HuH-7.5 (cell line): ENCODE measurements at places on chromosomes 16 and 17.

DNA sequence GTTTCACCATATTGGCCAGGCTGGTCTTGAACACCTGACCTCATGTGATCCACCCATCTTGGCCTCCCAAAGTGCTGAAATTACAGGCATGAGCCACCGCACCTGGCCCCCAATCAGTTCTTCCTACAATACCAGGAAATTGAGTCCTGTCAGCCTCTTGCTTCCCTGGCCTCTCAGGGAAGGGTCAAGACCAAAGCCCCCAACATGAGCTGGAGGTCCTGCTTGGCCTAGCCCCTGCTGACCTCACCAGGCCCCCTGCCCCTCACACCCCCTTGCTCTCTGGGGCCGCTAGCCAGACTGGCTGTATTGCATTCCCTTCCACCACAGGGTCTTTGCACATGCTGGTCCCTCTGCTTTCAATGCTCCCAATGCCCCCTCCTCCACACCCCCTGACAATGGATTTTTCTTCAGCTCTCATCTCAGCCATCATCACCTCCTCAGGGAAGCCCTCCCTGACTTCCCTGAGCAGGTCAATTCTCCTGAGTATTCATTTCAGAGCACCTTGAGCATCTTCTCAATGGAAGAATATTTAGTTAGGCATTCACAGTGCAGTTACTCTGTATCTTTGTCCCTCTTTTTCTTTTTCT, 24.1 kb downstream of the IGFBP4 start:
- DNase-seq: no peak

GRCh38 chr17:14197057-14197456, 39.6 kb downstream of the CDRT15 start:
- no peak for DNase-seq

GRCh38 chr16:68920349-68920748, 77.0 kb downstream of the TANGO6 start:
- no peak for DNase-seq

DNA sequence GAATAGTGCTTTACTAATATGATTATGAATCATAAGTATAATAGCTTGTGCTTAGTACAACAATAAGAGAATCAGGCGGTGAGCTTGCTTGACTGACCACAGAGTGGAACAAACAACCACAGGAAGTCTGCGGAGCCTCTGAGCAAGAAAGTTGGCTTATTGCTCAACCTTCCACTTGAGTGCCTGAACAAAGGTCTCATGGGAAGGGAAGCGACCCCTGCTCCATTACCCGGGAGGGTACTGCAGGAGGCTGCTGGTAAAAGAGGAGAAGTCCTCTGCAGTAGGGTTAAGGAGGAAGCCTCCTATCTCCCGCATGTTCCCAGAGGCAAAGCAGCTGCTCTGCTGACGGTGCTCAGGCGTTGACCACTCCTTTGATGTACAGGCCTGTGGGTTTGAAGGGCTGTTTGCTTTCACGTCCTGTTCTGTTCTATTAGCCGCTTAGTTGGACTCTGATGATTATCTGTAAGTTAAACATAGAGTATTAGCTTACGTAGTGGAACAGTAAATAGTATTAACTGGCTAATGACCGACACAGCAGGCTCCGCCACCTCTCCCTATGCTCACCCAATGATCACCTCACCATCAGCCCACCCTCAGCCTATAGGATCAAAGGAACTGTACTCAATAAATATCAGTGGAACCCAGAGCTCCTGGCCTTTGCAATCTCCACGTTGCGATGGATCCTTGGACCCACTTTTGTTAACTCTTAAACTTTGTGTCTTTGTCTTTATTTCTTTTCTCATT, 17.5 kb downstream of the ALOX15B start:
- DNase-seq: peak; percentile 67

- DNase-seq: no peak
Measured at GRCh38 chr16:66443269-66443652, 16.2 kb downstream of the BEAN1 start.

DNA sequence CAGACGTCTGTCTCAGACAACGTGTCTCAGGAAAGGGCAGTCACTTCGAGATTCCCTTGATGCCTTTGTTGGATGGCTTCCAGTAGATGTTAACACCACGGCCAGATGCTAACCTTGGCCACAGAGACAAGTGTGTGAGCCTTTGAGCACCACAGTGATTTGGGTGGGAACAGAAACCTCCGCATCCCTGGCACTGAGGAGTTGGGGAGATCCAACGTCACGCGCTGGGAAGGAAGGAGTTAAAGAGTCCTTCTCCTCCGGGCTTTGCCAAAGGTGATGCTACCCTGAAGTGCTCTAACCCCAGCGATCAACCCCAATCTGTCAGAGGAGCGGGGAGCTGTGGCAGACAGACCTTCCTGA, 3.0 kb upstream of the ABR start:
- DNase-seq: no peak

GRCh38 chr17:9768381-9768934, 22.9 kb downstream of the DHRS7C start:
- no peak for DNase-seq

- DNase-seq: peak; percentile 27
Measured at GRCh38 chr17:4142107-4142900, 526 bp downstream of the ZZEF1 start.

- DNase-seq: no peak
Measured at GRCh38 chr17:43665937-43666236, 4.2 kb upstream of the MEOX1 start.

GRCh38 chr17:43967251-43967875, 13.6 kb upstream of the PYY start:
- DNase-seq: no peak
